ENCODE measurements at places on chromosomes 7 and 10.

DNA sequence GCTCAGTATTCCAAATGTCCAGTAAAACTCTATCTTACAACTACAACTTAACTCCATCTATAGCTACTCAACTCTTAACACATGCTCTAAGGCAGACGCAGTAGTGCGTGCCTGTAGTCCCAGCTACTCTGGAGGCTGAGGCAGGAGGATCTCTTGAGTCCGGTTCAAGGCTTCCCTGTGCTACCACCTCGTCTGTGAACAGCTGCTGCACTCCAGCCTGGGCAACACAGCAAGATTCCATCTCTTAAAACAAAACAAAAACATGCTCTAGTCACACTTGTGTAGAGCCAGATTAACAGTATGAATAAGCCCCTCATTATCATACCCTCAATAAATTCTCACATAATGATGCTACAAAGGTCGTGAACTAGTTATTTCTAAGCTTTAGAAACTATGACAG lies 3.6 kb downstream of the BAZ1B start:
- DNase-seq, result no peak

DNA sequence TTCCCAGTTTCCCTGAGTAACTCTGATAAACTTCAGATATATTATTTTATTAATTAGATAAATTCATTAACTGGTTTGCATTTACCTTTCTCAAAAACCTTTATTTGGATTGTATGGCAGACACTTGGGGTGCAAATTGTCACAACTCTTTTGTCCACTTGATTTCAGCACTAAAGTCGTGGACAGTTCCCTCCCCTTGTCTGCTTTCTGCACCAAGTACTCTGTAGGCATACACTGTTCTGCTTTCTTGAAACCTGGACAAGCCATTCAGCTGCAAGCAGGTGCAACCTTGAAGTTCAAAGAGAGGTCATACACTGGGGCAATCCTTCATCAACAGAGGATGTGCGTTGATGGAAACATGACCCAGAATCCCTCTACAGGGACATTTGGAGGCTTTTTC lies 162.9 kb downstream of the ARL5B start:
- DNase-seq, result no peak

- DNase-seq, result no peak
Measured at GRCh38 chr7:148395990-148396716, 194.4 kb upstream of the C7orf33 start.

DNA sequence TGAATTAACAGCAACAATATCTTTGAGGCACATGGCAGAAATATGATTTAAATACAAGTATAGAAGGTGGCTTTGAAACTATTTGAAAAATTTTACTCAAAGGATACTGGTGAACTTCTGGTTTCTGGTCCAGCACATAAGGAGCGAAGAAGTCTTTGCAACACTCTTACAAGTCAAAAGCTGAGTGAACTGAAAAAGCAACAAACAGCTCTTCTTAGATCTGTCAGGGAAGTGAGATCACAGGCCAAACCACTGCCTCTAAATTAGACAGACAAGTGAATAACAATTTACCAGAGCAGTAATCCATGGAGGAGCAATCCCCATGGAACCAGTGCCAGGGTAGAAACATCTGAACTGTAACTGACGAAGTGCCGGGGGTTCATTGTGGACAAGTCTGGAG lies 9.6 kb upstream of the VWC2 start:
- no peak for DNase-seq

DNA sequence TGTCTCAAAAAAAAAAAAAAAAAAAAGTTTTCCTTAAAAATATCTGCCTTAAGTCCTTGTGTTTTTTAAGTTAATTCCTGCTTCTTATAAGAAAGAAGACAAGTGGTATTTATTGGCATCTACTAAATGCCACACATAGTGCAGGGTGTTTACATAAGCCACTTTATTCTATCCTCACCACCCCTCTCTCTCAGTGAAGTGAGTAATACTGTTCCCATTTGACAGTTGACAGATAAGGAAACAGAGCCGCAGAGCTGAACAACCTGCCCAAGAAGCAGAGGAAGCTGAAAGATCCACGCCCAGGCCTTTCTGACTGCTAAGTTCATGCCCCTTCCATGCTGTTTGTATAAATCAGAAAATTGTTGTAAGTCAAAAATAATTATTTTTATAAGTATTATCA lies 54.1 kb downstream of the ABLIM1 start:
- no peak for DNase-seq

- no peak for DNase-seq
Measured at GRCh38 chr10:33566001-33566400, 231.5 kb upstream of the NRP1 start.

GRCh38 chr7:23713285-23714149 lies 3.5 kb downstream of the STK31 start:
- peak; percentile 11 for DNase-seq

GRCh38 chr10:71713135-71714030 lies 6.2 kb downstream of the C10orf105 start:
- peak; percentile 94 for DNase-seq

DNA sequence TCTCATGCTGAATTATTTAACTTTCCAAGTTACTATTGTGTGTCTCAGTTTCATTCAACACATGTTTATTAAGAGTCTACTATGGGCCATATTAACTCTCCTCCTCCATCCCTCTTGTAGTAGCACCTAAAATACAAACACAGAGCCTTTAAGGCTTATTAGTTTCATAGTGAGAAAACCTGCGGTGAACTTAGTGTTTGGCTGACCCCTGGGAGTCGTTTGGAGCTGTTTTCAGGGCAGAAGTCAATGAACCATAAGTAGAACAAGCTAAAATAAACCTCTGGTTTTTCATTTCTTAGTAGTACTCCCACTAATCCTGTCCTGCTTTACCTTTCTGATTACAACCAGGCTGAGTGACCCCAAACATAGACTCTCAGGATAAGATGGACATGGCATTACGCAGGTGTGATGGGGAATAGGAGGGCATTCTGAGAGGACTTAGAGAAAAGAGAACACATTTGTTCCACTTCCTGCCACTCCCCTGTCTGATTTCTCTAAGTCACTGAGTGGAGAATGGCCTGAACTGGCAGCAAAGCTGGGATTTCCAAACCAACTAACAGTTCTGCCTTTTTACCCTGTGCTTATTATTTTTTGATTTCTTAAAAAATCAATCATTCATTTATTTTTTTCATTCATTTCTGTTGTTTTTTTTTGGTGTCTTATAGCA lies 74.5 kb downstream of the LRMDA start:
- DNase-seq, result no peak

DNA sequence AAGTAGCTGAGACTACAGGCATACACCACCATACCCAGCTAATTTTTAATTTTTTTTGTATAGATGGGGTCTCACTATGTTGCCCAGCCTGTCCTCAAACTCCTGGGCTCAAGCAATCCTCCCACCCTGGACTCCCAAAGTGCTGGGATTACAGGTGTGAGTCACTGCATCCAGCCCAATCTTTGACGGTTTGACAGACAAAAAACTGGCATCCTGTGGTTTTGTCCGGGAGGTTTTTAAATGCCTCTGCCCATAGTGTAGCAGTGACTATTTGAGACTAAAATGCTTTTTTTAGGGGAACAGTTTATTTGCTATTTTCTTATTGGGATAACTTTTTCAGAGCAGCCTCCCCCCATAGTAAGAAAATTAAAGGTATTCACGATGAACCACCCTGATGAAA lies 523.7 kb upstream of the GALNT17 start:
- no peak for DNase-seq

DNA sequence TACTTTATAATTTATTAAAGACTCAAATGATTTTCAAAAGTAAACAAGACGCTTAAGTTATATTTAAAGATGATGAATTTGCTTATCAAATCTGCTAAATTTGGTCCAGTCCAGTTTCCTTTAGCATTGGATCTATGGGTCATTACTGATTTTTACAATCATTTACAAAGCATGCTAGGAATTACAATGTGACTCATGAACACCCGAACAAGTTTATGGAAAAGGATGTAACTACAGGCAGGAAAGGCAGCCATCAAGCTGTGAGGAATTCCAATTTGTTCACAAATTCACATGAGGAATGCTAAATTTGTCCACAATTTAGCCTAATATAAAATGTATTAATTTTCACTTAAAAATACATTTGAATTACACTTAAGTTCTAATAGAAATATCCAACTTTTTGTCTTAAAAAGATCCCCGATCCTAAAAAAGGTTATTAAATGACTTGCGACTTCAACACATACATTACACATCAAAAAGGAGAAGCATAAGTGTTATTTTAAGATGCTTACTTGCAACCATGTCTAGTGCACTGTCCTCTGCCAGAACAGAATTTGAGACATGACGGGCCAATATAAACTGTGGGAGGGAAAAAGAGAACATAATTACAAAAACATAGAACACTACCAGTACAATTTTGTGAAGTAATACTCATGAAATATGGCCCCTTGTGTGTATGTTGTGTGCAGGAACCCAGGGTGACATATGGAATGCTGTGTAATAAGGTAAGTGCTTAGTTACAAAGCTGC lies 194.2 kb upstream of the SLC26A5 start:
- DNase-seq, result peak; percentile 22

DNA sequence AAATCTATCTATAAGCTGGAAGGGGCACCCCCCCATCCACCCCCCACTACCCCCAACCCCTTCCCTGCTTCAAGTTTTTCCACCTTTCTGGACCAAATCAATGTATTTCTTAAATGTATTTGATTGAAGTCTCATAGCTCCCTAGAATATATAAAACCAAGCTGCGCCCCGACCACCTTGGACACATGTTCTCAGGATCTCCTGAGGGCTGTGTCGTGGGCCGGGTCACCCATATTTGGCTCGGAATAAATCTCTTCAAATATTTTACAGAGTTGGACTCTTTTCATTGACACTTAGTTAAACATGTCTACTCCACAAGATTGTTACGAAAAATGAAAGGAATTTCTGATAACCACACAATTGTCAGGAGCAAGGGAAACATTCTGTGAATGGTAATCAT lies 215.6 kb downstream of the ADARB2 start:
- no peak for DNase-seq

DNA sequence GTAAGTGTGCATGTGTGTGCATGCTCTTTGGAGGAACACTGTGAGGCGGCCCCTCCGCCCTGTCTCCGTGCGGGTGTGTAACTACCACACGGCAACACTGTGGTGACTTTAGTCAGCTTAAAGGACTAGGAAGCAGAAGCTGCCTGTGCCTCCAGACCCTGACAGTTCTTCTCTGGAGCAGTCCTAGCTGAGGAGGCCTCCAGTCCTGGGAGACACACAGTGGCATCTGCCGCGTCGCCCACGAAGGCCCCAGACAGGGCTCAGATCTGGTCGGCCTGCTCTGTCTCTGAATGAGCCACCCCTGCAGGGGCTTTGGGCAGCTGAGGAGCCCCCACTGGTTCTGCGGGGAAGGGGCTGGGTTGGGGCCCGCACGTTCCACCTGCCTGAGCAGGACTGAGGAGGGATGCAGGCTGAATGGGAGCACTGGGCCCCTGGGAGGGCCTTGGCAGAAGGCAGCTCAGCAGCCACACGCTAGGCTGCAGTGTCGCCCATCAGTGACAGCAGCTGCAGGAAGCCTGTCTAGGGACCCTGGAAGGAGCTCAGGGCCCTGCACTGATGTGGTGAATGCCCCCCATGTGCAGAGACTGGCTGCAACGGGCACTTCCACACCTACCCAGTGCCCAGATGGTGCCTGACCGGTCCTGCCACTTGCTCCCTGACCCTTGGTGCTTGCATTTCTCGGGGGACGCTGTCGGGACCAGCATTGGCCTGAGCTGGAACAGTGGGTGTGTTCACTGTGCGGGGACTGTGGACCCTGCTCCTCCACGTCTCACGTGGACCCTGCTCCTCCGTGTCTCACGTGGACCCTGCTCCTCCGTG lies 27.3 kb upstream of the KNDC1 start:
- DNase-seq, result no peak

GRCh38 chr10:44217274-44217820 lies 167.6 kb downstream of the CXCL12 start:
- no peak for DNase-seq

DNA sequence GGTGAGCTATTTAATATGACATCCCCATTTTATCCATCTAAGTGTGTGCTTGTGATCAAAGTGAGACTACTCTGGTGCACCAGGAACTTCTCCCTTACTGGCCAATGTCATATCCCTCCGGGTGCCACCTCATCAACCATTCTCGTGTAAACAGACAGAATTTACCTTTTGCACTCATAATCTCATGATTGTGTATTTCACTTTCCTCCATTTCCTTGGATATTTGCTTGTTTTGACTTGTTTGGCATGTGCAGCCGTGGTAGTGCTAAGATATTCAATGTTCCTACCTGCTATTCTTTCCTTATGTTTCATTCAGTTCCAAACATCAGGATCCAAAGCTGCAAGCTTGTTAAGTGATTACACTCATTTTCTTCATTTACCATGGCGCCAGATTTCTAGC lies 280.5 kb upstream of the SP8 start:
- no peak for DNase-seq

- no peak for DNase-seq
Measured at GRCh38 chr7:142248-142941, 50.0 kb upstream of the FAM20C start.

DNA sequence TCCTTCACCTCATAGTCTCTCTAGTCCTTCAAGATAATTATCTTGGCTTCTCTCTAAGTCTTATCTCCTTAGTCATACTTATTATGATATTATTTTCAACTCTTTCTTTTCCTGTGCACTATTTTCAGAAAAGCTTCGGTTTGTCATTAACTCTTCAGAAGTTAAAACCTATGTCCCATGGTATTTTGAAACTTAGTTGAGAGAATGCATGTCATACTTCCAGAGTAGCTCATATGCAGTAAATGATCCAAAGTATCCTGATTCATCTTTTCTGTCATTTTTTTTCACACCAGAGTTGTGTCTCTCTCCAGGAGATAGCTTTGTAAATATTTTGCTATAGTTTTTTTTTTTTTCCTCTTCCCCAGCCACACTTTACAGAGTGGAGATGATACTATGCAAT lies 1008.6 kb downstream of the NRG3 start:
- no peak for DNase-seq

GRCh38 chr7:90262438-90262837 lies 17.5 kb downstream of the CFAP69 start:
- no peak for DNase-seq

- DNase-seq, result no peak
Measured at GRCh38 chr7:114084472-114085312, 165.9 kb upstream of the PPP1R3A start.

DNA sequence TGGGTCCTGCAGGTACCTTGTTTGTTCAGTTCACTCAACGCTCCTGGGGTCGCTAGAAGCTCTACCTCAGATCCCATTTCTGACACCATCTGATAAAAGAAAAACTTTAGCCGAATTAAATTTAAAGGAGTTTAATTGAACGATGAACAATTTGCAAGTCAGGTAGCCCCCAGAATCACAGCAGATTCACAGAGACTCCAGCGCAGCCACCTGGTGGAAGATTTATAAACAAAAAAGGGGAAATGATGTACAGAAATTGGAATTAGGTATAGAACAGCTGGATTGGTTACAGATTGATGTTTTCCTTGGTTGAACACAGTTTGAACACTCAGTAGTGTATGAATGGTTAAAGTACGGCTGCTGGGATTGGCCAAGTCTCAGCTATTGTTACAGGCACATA lies 23.1 kb downstream of the FBXL13 start:
- no peak for DNase-seq

GRCh38 chr10:77160679-77161078 lies 476.9 kb downstream of the KCNMA1 start:
- DNase-seq, result peak; percentile 50

GRCh38 chr7:33643530-33643929 lies 261.8 kb upstream of the BMPER start:
- no peak for DNase-seq

GRCh38 chr7:96236198-96237039 lies 85.5 kb downstream of the SLC25A13 start:
- peak; percentile 23 for DNase-seq

- no peak for DNase-seq
Measured at GRCh38 chr7:6643915-6644625, 7.0 kb downstream of the ZNF316 start.

Data from hepatic stellate cell (primary cell).